ENCODE measurements at places on chromosomes 3 and 15. TPM values are rescaled to one million over a fixed set of nuclear protein-coding genes. Genes with fewer than 3 reads are reported as not detected.

Gene CLEC3B
- not detected for total RNA-seq

GRCh38 chr15:80970018-80970657 is 19.5 kb downstream of the MESD start:
- DNase-seq = peak; percentile 62

DNA sequence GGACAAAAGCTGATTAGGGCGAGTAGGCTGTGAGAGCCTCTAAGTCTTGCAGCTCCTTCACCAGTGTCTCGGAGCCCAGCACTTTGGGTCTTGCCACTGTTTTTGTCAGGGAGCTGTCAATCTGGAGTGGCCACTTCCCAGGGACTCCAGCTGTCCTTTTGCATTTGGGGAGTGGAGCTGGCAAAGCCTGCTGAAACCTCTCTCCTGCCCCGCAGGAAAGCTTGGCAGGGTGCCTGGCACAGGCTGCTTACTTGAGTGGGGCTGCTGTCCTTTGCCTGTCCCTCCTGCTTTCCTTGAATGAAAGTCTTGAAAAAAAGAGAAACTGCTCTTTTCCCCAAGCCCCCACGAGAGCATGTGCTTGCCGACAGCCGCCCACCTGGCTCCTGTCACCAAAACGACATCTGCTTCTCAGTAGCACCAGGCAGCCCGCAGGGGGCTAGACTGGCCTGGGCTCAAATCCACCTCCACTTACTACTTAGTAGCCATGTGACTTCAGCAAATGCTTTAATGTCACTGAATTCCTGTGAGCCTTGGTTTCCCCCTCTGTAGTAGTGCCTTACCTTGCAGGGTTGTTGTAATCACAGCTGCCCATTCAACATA is 13.7 kb downstream of the USP13 start:
- DNase-seq = no peak

DNA sequence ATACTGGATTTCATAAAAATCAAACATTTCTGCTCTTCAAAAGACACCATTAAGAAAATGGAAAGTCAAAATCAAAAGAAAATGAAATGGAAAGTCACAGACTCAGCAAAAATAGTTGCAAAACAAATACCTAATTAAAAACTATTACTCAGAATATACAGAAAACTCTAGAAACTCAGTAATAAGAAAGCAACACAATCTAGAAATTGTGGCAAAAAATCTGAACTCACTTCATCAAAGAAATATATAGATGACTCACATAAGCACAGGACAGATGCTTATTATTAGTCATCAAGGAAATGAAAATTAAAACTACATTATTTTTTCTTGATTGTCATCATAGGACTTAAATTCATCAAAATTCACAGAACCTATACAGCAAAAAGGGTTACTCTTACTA is 430.0 kb downstream of the SHQ1 start:
- DNase-seq = no peak

- no peak for DNase-seq
Measured at GRCh38 chr15:65106011-65106590, 8.9 kb downstream of the UBAP1L start.

Gene GRM7
- not detected for total RNA-seq

DNA sequence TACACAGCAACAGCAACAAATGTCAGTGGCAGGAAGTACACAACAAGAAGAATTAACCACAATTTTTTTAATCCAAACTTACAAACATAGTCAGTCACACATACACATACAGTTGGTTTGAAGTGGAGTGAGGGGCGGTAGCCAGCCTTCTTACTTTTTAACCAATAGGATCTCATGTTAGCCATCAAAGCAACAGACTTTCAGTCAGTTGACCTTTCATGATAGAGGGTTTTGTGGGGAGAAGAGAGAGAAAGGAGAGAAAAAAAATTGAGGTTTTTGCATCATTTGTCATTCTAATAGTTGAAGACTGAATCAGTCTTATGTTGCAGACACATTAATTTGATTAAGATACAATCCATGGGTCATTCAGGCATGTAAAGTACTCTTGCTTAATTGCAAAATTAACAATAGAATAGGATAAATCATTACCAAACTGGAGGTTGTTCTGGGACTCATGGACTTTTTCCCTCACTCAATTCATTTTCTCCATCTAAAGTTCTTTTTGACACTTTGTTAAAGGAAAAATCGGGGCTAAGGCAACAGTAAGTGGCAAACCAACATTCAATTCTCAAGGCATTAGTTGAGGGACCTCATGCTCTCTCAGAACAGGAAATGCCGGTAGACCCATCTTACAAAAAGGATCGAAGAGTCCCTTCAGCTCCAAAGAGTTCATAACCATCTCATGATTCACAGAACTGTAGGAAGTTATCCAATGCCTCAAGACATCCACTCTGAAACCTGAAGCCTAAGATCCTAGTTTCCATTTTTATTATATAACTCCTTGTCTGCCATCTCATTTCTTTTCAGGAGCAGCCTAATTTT is 159.5 kb upstream of the LPP start:
- no peak for DNase-seq
